ENCODE measurements at places on chromosomes 6 and 20. TPM values are rescaled to one million over a fixed set of nuclear protein-coding genes. Genes with fewer than 3 reads are reported as not detected.

The RAMACL gene
- total RNA-seq = under 0.01 TPM

The COL19A1 gene
- total RNA-seq = not detected

The MUC22 gene
- not detected for total RNA-seq

The FAM209B gene
- total RNA-seq = not detected

The HEBP2 gene
- 40.3 TPM for total RNA-seq

The TREM1 gene
- total RNA-seq = 0.15 TPM

The MICB gene
- total RNA-seq = 22.4 TPM

The ERGIC3 gene
- total RNA-seq = 189 TPM

The RSPO4 gene
- not detected for total RNA-seq

The RIMS4 gene
- total RNA-seq = not detected

The SNAI1 gene
- total RNA-seq = 2.5 TPM

The TMEM217 gene
- total RNA-seq = not detected

The GPR63 gene
- total RNA-seq = 1.0 TPM

The KCNK15 gene
- not detected for total RNA-seq

Data from bronchus fibroblast of lung (primary cell).